Posterior vena cava (tissue), 2 donors: ENCODE measurements at places on chromosomes 1 and 21. TPM values are rescaled to one million over a fixed set of nuclear protein-coding genes. Genes with fewer than 3 reads are reported as not detected.

TUT4 gene
- 39.8 TPM for total RNA-seq

- no peak for DNase-seq
Measured at GRCh38 chr1:218135371-218135770, 149.7 kb upstream of the RRP15 start.

GRCh38 chr1:55326496-55327243 is 111.5 kb upstream of the USP24 start:
- DNase-seq, result no peak

GRCh38 chr1:232613752-232614381 is 16.1 kb downstream of the SIPA1L2 start:
- DNase-seq, result no peak

GRCh38 chr1:59045137-59045536 is 251.8 kb upstream of the FGGY start:
- no peak for DNase-seq

DNA sequence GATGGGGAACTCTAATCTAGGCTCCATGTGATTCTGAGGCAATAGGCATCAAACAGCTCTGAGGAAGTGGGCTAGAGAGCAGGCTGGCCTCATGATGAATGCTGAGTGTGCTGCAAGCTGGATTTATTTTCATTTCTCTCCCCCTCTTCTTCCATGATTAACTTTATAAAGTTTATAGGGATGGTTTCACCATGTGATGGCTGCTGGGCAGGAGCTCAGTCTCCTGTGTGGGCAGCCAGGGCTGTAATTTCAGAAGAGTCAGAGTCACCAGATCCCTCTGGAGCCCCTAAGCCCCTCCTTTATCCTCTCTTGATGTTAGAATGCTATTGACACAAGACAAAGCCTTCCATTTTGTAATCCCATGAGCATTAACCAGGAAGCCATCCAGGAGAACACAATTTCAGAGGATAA is 143.6 kb downstream of the CNIH3 start:
- DNase-seq, result no peak
